Heart right ventricle (tissue), 16 donors: ENCODE measurements at places on chromosomes 1 and 21. TPM values are rescaled to one million over a fixed set of nuclear protein-coding genes. Genes with fewer than 3 reads are reported as not detected.

DNA sequence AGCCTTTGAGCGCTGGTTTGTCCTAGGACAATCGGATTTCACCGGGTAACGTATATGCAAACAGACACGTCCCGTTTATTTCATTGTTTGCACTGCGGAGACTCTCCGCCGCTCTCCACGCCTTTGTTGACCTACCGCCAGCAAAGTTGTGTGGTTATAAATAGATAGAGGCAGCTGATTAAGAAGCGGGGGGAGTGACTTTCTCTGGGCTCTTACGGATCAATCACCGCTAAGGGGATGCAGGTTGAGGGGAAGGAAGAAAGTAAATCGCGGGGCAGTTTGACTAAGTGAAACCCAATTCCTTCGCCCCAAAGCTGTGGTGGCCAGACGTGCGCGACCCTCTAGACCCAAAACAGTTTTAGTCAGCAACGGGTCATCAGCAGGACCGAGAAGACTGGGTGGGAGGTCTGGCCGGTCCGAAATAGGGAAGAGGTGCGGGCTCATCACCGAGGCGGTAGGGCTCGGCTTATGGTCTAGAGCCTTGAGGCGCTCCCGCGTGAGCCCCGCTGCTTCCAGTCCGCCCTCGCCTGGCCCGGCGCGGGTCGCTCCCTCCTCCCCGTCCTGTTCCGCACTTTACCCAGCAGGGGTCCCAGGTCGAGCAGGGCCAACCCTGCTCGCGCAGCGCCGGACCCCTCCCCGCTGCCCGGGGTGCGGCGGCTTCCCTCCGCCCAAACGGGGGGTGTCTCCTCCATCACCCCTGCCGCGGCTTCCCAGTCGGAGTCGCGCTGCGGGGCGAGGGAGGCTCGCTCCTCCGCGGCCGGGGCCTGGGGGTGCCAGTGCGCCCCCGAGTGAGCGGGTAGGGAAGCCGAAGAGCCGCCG lies 120.8 kb upstream of the RRP15 start:
- peak; percentile 35 for DNase-seq

GRCh38 chr1:221908573-221908972 lies 166.7 kb upstream of the DUSP10 start:
- no peak for DNase-seq

GRCh38 chr1:37323486-37324377 lies 150.6 kb upstream of the ZC3H12A start:
- no peak for DNase-seq

DNA sequence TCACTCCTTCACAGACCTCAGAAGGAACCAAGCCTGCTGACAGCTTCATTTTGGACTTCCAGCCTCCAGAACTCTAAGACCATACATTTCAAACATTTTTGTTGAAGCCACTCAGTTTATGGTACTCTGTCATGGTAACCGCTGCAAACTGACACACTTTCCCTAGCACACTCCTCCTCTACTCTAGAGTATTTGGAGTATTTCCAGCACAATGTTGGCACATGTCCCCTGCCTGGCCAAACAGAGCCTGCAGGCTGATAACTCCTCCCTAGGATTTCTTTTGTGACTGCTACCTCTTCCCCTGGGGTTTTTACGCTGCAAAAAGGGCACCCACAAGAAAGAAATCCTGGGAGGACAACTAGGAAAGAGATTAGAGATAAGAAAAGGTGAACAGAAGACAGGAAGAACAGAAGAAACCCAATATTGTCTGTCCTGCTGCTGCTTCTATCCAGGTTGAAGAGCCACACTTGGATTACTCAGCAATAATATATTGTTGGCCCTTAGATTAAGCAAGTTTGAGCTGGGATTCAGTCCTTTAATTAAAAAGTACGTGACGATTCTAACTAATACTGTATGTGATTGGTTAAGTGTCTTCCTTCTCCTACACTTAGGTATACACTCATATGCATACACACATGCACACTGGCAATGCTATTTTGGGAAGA lies 844.1 kb downstream of the LTN1 start:
- no peak for DNase-seq

HSPA6 gene
- polyA plus RNA-seq: 0.73 TPM

PRAMEF7 gene
- polyA plus RNA-seq: not detected

TNNT2 gene
- 31,279 TPM for polyA plus RNA-seq

CAPN8 gene
- polyA plus RNA-seq: 0.10 TPM

LGR6 gene
- polyA plus RNA-seq: 3.2 TPM
